Right lung (tissue), 10 donors: ENCODE measurements at places on chromosomes 1 and 21. TPM values are rescaled to one million over a fixed set of nuclear protein-coding genes. Genes with fewer than 3 reads are reported as not detected.

The TM2D1 gene
- 78.8 TPM for polyA plus RNA-seq

GRCh38 chr21:28636752-28637691 lies 355.7 kb downstream of the LTN1 start:
- no peak for DNase-seq

DNA sequence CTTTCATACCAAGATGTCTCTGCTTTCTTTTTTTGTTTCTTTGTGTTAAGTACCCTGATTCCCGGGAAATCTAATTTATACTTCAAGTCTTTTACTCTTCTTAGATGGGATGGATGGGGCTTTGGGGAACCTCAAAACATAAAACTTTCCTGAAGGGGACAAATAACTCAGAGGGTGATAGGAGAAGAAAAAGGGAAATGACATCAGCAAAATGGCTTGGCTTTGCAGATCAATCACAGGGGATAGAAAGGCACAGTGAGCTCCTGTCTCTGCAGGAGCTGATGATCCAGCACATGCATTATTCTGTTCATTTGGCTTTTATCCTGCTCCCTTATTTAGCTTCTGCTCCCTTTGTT lies 1.4 kb upstream of the CA14 start:
- DNase-seq, result no peak

The PFKFB2 gene
- 12.6 TPM for polyA plus RNA-seq

GRCh38 chr1:227796359-227796915 lies 19.0 kb upstream of the PRSS38 start:
- no peak for DNase-seq
